ENCODE measurements at places on chromosomes 11 and 22. TPM values are rescaled to one million over a fixed set of nuclear protein-coding genes. Genes with fewer than 3 reads are reported as not detected.

ELMOD1 gene
- total RNA-seq = not detected

CD248 gene
- 68.7 TPM for total RNA-seq

PIWIL4 gene
- 1.2 TPM for total RNA-seq

PANX3 gene
- total RNA-seq = not detected

All from osteocyte (in vitro differentiated cells).